ENCODE measurements at places on chromosomes 6 and 20. TPM values are rescaled to one million over a fixed set of nuclear protein-coding genes. Genes with fewer than 3 reads are reported as not detected.

Gene THBD
- polyA plus RNA-seq = 5.5 TPM

Gene TSPO2
- polyA plus RNA-seq = 0.60 TPM

Gene IL17A
- not detected for polyA plus RNA-seq

- DNase-seq = no peak
Measured at GRCh38 chr6:56363796-56364430, 116.5 kb upstream of the COL21A1 start.

DNA sequence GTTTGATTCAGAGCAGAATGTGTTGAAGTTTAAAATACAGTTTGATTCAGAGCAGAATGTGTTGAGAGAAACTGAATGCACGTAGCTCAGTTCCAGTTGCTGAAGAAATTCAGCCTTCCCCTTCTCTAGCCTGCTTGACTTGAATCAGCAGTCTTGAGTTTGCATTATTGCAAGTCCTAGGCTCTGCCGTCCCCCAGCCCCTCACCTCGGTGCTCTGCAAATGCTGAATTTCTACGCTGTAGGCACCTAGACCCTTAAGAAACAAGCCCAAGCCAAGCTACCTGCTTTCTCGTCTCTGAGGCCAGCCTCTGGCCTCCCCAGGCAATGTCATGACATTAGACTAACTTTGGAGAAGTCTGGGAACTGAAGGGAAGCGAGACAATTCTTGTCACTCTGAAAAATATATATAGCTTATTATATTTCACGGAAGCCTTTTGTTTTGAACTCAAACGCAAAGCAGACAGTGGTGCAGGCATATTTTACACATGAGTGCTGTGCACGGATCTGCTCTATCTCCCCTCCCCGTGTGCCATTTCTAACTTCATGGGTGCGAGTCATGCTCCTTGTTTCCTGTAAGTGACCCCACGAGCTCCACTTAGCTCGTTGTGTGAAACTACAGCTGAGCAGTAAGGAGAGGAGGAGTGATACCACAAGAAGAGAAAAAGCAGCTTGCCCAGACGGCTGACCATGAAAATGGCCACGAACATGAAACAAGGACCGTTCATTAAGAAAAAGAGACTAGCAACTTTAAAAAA, 71.4 kb upstream of the DUSP22 start:
- no peak for DNase-seq

GRCh38 chr6:134750669-134751068, 199.2 kb downstream of the ALDH8A1 start:
- no peak for DNase-seq
